ENCODE measurements at places on chromosomes 13 and 19.

DNA sequence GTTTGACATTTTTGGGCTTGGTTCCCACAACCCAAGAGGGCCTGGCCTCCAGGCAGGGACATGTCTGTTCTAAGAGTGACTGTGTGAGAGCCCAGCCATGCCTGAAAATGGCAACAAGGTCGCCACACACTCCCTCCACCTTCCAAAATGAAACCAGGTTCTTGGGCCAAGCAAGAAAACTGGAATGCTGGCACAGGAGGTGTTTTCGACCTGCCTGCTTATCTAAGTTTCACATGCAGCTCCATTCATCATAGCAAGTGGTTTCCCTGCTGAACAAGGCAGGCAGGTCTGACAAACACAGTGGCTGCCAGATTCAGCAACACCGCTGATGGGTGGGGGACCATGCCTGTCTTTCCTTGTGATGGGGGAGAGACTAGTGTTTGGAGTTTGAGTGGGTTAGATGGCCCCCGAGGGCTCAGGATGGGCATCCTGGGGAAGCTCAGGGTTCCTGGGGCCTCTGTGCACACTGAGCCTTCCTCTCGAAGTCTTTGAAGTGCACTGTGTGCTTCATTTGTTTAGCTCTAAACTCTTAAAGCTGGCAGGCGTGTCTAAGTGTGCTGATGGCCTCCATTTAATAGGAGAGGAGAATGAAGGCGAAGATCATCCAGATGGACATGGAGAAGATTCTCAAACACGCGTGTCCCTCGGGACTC, 17.9 kb upstream of the GAS6 start:
- no peak for DNase-seq

- DNase-seq: no peak
Observed at GRCh38 chr13:95499811-95500712, 52.5 kb upstream of the CLDN10 start.

GRCh38 chr13:31869582-31869981, 130.3 kb downstream of the RXFP2 start:
- DNase-seq: no peak

GRCh38 chr13:76944456-76944855, 3.9 kb upstream of the ACOD1 start:
- no peak for DNase-seq

GRCh38 chr13:47976325-47976724, 24.7 kb downstream of the SUCLA2 start:
- no peak for DNase-seq

DNA sequence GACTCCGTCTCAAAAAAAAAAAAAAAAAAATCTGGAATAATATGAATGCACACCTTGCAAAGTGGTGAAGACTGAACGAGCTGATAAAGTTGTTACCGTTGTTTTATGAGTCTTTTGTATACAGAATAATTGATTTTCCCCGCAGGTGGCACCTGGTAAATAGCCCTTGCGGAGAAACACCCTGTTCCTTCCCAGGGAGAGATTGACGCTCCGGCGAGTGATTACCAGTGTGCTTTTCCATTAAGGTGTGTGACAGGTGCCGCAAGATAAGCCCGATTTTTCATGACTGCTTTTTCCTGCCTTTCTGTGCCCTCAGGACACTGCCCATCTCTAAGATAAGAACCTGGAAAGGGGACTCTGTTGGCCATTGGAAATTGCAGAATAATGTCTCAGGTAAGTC, 943 bp downstream of the ZNF302 start:
- DNase-seq: no peak

DNA sequence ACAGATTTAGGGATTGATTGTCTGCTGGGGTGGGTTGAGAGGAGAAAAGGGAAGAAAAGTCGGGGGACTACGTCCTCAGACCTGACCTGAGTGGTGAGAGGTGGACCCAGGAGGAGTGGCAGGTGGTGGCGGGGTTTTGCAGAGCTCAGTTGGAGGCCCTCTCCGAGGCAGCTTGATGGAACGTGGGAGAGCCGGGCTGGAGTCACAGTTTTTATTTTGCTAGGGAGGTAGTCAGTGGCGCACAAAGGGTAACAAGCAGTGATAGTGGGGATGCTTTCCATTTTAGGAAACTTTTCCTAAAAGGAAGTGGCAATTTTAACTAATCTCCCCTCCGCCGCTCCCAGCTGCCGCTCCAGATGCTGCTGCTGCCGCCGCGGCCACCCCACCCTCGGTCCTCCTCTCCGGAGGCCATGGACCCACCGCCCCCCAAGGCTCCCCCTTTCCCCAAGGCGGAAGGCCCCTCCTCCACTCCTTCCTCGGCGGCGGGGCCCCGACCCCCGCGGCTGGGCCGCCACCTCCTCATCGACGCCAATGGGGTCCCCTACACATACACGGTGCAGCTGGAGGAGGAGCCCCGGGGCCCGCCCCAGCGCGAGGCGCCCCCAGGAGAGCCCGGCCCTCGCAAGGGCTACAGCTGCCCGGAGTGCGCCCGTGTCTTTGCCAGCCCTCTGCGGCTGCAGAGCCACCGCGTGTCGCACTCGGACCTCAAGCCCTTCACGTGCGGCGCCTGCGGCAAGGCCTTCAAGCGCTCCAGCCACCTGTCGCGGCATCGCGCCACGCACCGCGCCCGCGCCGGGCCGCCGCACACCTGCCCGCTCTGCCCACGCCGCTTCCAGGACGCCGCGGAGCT, 1.1 kb upstream of the ZNF581 start:
- DNase-seq: no peak

Data from cerebellar nuclear complex (tissue), 1 donor.